ENCODE measurements at places on chromosomes 7 and 10.
A peak's percentile ranks its signal among the peaks of the same experiment; 100 is the strongest.

DNA sequence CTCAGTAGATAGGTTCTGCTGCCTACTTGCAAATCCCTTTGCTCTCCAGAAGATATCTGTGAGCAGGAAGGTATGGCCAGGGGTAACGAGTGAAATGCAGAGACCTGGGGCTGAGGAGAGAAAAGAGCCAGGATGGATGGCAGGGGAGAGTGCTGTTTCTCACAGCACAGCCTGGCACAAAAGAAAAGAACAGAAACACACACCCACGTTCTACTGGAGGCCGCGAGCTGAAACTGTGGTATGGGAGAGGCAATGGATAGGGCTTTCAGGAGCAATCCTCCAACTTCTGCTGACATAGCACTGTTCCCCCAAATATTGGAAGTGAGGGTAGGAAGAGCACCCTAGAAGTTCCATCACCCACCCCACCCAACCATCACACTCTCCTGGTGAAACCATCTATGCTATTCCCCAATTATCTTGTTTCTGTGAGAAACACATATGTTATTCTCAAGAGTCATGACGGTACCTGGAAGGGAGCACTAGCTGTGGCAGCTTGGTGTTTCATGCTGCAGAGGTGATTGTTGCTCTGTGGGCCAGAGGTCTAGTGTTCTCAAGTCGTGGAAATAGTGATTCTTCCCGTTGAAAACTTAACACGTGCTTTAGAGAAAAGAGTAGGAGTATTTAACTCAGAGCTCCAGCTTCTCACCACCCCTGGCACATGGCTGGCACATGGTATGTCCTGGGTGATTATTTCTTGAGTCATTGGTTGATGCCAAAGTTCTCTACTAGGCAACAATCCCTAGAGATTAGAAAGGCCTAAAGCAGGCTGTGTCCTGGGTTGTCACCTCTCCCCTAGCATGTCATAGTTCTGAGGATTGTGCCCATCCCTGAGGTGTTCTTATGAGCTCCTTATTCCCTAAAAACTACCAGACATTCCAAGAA, 198.3 kb downstream of the PLXNA4 start:
- no peak for DNase-seq

- no peak for DNase-seq
These were observed 125.7 kb upstream of the MYO3A start for GRCh38 chr10:25808372-25808771.

- DNase-seq: no peak
These were observed 10.6 kb upstream of the DNMBP start for GRCh38 chr10:100020142-100020885.

DNA sequence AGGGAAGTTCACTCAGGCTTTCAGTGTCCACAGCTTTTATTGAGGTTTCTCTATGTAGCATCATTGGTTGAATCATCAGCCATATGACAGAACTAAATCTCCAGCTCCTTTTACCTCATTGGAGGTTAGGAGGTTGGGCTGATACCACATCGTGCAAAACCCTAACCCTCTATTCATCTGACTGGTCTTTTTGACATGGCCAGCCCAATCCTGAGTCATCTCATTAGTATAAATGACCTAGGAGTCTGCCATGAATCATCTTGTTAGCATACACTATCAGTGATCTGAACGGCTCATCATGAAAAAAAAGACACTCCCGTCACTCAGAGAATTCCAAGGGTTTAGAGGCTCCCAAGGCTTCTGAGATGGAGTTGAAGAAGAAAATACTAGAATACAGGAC, 669.8 kb upstream of the POT1 start:
- DNase-seq: no peak

DNA sequence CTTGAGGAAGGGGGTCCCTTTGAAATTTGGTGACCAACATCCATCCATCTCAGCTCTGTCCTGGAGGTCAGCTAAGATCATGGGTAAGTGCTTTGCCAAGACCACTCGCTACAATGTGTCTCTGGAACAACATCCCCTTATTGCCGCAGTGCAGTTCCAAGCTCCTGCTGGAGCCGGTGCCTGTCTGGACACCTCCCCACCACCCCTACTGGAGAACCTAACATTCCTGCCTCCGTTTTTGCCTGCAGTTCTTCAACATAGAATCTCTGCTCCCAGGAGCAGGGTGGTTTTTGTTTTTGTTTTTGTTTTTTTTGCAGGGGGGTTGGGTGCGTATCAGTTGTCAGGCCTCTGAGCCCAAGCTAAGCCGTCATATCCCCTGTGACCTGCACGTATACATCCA, 51.2 kb upstream of the FXYD4 start:
- no peak for DNase-seq

- no peak for DNase-seq
These were observed 99.1 kb downstream of the NRP1 start for GRCh38 chr10:33235251-33235884.

DNA sequence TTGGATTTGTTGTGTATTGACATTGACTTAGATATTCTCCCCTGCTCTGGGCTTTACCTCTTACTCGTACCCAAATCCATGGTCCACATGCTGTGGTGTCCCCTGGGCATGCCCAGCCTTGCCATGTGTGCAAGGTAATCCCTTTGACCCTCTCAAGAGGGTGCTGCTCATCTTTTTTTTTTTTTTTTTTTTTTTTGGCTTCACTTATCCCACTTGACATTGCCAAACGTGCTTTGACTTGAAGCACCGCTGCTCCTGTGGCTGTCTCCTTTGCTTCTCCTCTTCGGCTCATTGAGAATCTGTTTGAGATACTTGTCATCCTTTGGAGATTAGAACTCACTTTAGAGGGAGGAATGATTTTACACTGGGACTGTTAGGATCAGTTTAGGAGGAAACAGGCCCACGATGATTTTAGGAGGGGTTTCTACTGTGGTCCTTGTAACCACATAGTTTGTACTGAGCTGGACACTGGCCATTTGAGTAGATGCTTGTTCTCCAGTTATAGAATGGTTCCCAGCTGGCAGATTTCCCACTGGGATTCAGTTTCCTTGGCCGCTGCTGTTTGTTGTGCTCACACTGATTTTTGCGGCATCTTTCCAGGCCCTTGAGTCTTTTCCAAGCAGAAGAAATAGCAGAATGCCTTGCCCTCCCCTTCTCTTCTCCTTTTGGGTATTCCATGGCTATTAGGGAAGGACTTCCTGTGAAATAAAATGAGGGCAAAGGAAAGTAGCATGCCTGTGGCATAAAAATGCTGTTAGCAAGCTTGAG, 184.8 kb downstream of the AUTS2 start:
- DNase-seq: no peak

DNA sequence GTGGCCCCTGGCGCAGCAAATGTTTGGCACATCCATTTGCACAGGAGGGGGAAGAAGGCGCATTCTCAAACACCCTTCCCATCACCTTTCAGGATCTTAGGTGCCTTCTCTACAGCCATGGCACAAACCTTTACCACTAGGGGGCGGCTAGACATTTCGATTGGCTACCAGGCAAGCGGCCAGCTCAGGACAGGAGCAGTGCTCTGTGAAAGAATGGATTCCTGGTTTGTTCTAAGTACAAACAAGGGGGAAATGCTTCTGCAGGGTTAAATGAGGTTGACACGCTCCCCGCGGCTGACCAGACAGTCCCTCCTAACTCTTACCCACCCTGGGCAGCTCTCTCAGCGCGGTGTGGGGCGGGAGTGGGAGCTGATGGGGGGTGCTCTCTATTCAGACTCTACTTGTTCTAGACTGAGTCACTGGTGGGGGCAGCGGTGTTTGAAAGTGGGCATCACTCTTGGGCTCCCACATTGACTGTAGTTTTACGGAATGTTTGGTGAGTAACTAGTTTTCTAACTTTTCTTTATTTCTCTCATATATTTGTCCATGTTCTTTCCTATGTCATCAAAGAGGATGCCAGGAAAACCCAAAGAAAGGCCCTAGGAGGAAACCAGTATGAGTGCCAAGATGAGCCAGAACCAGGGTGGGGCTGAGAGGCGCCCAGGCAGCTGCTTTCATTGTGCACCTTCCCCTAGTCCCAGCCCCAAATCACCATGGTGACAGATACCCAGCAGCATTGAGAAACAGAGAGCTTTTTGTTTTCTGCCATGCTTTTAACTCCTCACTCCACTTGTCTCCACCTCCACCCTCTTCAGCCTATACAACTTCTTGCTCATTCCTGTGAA, 61.4 kb upstream of the GPR158 start:
- peak; percentile 26 for DNase-seq

- DNase-seq: no peak
These were observed 55.2 kb downstream of the DIP2C start for GRCh38 chr10:634256-634655.

- no peak for DNase-seq
These were observed 51.2 kb upstream of the SEMA3A start for GRCh38 chr7:84245835-84246234.

GRCh38 chr7:31782411-31782991, 95.5 kb downstream of the PPP1R17 start:
- no peak for DNase-seq

DNA sequence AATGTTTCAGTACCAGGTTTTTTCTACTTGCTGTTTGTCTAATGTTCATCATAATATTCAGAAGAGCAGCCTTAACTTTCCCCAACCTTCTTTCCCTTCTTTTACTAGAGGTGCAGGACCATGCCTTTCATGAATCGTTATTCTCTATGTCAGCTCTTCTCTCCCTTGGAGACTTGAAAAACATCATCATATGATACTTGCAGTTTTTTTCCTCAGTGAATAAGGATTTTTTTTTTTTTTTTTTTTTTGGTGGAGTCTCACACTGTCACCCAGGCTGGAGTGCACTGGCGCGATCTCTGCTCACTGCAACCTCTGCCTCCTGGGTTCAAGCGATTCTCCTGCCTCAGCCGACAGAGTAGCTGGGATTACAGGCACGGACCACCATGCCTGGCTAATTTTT, 30.1 kb downstream of the SMNDC1 start:
- DNase-seq: no peak

DNA sequence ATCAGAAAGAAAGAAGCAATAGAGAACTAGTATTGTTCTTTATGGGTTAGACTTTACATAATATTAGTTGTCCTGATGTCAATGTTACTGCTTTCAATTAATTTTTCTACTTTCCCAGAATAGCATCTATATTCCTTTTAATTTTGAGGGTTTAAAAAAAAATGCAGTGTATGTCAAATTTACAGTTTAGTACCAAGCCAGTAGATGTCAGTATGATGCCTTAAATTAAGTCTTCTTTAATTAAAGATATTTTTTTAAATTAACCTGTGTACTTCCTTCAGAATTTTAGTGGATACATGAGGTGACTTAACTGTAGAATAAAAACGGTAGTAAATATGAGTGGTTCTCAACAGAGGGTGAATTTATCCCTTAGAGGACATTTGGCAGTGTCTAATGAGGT, 35.2 kb upstream of the STOX1 start:
- no peak for DNase-seq

DNA sequence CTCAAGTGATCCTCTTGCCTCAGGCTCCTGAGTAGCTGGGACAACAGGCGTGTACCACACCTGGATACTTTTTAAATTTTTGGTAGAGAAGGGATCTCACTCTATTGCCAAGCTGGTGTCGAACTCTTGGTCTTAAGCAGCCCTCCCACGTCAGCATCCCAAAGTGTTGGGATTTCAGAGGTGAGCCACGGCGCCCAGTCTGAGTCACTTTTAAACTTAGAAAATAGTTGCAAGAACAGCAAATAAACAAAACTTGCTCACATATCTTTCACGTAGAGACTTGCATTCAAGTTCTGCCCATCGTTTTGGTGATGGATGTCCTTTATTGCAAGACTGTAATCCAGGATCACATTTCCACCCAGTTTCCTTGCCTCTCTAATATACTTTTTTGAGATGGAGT, 16.6 kb downstream of the GTF2I start:
- DNase-seq: no peak

GRCh38 chr7:102044984-102045673, 227.7 kb downstream of the CUX1 start:
- no peak for DNase-seq

- no peak for DNase-seq
These were observed 32.4 kb upstream of the LBX1 start for GRCh38 chr10:101261702-101262101.

DNA sequence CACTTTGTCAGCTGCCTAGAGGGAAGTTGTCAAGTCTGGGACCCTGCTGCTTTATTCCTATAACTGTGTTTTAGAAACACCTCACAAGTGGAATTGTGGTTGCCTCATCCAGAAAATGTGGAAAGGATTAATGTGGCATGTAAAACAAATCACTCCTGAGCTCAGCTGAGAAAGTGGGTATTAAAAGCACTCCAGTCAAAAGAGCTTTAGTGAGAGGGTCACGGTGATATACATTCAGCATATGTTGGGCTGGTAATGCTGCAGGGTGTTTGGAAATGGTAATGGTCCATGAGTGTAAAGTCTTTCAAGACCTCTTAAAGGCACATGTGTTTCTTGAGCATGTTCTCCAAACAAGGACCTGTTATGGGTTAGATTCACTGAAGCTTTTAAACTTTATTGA, 318.2 kb upstream of the MEOX2 start:
- DNase-seq: no peak

- DNase-seq: no peak
These were observed 2.5 kb downstream of the PGAM2 start for GRCh38 chr7:44062903-44063295.

- no peak for DNase-seq
These were observed 181.7 kb downstream of the NRP1 start for GRCh38 chr10:33152750-33153149.

- DNase-seq: peak; percentile 49
These were observed 4.0 kb upstream of the GIMAP8 start for GRCh38 chr7:150446288-150446938.

DNA sequence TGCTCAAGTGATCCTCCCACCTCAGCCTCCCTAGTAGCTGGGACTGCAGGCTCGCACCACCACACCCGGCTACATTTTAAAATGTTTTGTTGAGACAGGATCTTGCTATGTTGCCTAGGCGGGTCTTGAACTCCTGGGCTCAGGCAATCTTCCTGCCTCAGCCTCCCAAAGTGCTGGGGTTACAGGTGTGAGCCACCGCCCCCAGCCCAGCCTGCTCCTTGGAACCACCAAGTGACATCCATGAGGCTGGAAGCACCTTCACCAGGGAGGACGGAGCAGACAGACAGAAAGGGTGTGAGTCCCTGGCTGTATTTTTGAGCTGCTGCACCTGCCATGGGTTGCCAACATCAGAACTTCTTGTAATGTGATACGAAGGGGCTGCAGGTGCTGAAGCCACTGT, 62.3 kb upstream of the UBE3C start:
- DNase-seq: no peak

DNA sequence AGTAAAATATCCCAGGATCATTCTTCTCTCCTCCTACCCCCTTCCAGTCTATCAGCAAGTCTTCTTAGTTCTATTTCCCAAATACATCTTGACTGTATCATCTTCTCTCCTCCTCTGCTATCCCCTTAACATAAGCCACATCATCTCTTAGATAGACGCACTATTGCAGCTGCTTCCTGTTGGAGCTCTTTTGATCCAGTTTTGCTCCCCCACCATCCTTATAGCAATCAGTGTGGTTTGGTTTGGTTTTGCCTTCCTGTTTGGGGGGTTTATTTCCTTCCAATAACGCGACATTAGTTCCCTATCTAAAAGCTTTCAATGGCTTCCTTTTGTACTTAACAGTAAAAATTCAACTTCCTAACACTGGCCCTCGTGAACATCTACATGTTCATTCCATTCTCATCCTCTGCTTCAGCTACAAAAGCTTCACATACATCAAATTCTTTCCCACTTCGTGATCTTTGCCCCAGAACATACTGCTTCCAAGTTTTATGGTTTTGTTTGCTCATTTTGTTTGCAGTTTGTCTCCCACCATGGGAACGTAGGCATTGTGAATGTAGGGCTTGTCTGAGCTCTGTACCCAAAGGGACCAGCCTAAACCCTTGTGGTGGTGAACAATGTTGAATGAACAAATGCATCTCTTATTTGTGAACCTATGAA, 33.7 kb upstream of the PLXDC2 start:
- no peak for DNase-seq

- no peak for DNase-seq
These were observed 362.8 kb upstream of the MBL2 start for GRCh38 chr10:53135213-53135896.

Measured in CD4-positive, alpha-beta T cell treated with Interleukin-6 for 4 hours (primary cell).